ENCODE measurements at places on chromosomes 11 and 22.

- DNase-seq: peak; percentile 79
Measured at GRCh38 chr11:66100272-66101065, 30.4 kb downstream of the PACS1 start.

DNA sequence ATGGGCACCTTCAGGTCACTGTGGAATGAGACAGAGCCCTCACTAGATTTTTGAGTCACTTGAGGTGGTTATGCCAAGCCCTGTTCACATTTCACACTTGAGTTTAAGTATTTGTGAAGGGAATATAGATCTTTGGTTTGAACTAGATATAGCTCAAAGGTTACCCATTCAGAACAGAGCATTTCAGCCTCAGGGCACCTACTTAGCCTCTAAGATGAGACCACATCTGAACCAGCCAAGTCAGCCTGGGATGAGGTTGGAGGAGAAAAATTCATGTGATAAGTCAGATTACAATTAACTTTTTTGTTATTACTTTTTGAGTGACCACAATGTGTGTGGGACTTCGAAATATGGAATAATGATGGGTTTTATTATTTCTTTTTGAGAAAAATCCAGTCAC, 127.8 kb downstream of the TEAD1 start:
- DNase-seq: no peak

- no peak for DNase-seq
Measured at GRCh38 chr22:41841085-41841712, 8.3 kb downstream of the SREBF2 start.

GRCh38 chr11:16986434-16987204, 27.6 kb downstream of the PLEKHA7 start:
- DNase-seq: peak; percentile 3

GRCh38 chr11:43694477-43694876, 13.9 kb downstream of the HSD17B12 start:
- DNase-seq: no peak

DNA sequence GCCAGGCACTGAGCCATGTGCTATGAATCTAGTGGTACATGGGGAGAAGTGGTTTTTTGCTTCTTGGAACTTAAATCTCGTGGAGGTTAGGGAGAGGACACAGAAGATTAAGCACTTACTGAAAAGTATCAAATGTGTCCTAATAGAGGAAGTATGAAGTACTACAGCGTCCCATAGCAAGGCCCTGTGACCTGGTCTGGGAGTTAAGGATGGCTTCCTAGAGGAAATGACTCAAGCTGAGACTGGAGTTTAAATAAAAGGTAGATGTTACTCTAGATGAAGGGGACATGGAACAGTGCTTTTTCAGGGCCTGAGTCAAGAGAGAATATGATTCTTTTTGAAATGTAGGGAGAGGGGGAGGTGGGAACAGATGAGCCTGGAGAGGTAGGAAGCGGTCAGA, 202.9 kb downstream of the GRIK4 start:
- no peak for DNase-seq

DNA sequence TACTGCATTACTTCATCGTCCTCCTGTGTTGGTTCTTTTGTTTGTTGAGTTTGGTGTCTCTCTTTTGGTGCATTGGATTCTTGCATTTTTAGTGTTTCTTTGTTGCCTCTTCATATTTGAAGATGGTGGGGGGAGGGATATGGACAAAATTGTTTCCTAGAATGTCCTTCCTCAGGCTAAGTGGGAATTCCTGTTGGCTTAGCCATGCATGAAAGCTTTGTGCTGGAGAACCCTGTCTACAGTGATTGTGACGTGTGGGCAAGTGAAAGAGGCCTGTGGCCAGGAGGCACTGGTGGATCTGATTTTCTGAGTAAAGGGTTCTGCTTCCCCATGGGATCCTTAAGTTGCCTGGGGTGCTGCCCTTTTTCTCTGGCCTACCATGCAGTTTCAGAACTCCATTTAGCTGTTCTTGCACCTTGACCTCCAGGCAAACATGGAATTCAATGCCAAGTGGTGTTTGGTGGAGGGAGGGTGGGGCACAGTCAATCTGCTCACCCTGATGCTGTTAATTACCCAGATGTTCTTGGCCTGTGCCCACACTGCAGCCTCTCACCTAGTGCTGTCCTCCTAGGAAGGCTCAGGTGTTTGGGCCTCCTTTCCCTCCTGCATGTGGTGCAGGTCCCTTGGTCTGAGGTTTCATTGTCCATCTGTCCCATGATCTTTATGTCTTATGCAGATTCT, 46.3 kb upstream of the SLC22A12 start:
- no peak for DNase-seq

DNA sequence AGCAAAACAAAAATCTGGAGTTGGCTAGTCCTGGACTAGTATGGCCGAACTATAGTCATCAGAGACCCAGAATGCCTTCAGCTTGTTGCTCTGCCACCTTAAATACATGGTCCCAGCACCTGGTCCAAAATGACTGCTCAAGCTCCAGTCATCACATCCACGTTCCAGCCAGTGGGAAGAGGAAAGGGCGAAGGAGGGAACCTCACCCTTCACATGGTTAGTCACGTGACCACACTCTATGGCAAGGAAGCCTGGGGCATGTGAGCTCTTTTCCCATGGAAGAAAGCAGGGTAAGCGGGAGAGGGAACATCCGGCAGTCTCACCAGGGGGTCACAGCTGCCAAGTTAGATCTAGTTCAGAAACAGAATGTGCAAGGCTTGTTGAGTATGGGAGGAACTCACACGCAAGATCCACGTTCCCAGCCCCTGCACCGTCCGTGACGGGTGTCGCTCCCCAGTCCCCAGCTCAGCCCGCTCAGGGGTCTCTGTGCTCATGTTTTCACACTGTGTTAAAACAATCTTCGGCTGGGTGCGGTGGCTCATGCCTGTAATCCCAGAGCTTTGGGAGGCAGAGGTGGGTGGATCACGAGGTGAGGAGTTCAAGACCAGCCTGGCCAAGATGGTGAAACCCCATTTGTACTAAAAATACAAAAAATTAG, 1.9 kb upstream of the ANO9 start:
- DNase-seq: no peak

All from CD8-positive, alpha-beta T cell (primary cell).